ENCODE measurements at places on chromosomes 2 and 18. TPM values are rescaled to one million over a fixed set of nuclear protein-coding genes. Genes with fewer than 3 reads are reported as not detected.

GRCh38 chr2:145573608-145574007, 1053.7 kb upstream of the ZEB2 start:
- DNase-seq: no peak

GRCh38 chr2:149587950-149588487, 444 bp upstream of the MMADHC start:
- DNase-seq: no peak

- no peak for DNase-seq
Measured at GRCh38 chr2:9330612-9331270, 92.6 kb downstream of the ITGB1BP1 start.

DNA sequence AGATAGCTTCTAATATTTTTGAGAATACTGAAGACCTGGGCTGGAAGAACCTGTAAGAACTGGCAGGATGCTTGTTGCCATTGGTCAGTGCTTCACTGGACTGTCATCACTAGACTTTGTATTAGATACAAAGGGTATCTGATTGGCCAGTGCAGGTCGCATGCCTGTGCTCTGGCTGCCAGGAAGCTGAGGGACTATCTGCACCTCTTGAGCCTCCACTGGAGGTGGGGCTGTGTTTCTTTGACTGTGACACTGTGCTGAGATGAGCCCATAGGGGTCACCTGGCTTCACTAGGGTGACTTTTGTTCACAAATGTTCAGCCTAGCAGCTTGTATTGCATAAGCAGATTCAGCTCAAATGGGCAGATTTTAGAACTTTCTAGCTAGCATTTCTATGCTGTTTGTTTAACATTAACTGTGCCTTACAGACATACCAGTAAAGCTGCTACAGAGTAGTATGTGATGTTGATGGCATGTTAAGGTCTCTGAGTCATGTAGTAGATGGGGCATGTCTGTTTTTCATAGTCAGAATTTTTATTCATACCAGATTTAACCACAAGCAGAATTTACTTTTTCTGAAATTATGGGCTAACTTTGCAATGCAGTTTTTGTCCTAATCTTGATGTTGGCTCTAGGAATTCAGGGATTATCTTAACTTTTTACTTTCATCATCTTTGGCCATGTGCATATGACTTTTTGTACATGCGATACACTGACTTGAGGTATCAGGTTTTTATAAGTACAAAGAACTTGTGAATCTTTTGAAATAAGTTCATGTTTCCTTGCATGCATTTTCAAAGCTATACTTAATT, 56.1 kb downstream of the RHBDD1 start:
- DNase-seq: peak; percentile 81

Gene REG1B
- total RNA-seq: not detected

DNA sequence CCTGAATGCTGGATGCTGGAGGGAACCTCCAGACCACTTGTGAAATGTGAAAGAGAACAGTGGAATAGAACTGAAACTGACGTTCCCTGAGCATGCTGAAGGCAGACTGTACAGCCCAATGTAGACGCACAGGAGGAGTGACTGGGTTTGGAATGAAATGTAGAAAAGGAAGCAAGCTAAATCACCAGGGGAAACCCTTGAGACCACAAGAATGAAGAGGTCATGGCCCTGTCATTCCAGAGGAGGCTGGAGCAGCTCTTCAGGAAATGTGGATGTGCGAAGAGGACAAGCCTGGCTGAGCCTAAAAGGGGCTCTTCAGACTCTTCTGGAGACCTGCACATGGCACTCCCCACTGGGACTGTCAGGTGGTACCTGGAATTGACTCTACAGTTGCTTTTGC, 118.5 kb upstream of the ALPP start:
- peak; percentile 89 for DNase-seq

GRCh38 chr2:172953970-172954852, 121.4 kb upstream of the MAP3K20 start:
- DNase-seq: no peak

- no peak for DNase-seq
Measured at GRCh38 chr2:234029150-234029733, 21.3 kb upstream of the SPP2 start.

DNA sequence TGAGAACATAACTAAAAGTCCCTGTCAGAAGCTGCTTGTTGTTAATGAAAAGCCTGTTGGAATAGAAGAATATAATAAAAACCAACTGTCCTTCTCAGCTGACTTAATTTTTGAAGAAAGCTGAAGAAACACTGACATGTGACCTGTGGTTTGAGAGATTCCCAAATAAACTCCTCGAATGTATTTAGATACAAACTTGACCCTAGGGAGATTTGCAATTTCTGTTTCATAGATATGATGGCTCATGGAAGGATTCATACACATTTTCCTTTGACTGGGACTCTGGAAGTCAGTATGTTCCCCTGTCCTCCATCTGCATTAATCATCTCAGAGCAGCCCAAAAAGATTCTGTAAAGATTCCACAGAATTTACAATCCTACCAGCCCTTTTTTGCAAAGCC, 195.1 kb downstream of the TMEM247 start:
- DNase-seq: peak; percentile 53

DNA sequence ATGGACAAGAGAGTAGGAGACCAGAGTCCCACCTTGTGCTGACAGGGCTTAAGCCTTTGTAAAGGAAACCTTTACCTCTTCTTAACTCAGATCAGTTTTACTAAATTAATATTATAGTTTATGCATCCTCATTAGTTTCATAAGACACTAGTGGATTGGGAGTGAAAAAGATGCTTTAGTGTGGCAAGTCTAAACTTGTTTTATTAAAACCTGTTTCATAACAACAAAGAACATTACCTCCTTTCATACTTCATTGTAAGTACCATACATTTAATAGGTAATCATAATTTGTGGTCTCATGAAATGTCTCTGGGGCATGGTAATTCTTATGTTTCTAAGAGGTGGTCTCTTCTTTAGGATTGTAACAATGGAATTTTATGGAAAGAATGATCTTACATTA, 63.4 kb downstream of the PIKFYVE start:
- no peak for DNase-seq

GRCh38 chr2:15163326-15163725, 397.8 kb downstream of the NBAS start:
- DNase-seq: no peak

Gene AP1S3
- total RNA-seq: 5.8 TPM

- DNase-seq: no peak
Measured at GRCh38 chr2:176038694-176039093, 36.6 kb upstream of the LNPK start.

Gene OTOS
- not detected for total RNA-seq

GRCh38 chr2:217943446-217944321, 59.1 kb downstream of the TNS1 start:
- peak; percentile 66 for DNase-seq

- DNase-seq: peak; percentile 10
Measured at GRCh38 chr18:12246849-12247808, 7.0 kb upstream of the CIDEA start.

DNA sequence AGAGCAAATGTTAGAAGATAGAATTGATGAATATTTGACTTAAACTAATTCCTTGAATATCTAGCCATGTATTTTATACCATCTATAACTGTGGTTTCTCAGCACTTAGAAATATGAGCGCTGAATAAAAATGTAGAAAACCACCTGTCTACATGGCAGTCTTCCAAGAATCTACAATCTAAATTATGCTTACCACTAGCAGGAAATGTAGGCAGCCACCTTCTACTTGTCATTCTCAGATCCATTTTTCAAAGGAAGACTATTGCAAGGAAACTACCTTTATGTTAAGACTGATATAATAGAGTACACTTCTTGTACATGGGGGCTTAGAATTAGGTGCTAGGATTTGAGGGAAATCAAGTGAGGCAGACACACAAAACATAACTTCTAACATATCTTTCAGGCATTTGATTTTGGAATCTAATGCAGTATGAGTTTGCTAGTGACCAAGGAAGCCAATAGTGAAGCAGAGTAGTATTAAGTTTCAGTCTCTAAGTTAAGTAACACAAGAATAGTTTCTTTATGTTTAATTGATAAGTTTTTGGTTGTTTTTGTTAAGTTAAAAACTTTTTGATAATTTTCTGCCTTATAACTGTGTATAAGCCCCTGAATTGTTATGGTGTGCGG, 175.9 kb upstream of the ITGA4 start:
- DNase-seq: no peak

Gene FOXI3
- total RNA-seq: not detected

DNA sequence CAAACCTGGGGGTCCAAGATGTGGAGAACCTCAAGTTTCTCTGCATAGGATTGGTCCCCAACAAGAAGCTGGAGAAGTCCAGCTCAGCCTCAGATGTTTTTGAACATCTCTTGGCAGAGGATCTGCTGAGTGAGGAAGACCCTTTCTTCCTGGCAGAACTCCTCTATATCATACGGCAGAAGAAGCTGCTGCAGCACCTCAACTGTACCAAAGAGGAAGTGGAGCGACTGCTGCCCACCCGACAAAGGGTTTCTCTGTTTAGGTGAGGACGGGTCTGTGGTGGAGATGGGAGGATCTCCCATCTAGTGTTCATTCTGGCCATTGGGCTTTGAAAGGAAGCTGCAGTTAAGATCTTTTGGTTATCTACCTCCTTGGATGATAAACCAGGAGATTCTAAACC, 2.9 kb downstream of the CASP10 start:
- DNase-seq: no peak

Gene ADCYAP1
- not detected for total RNA-seq

Gene NLRC4
- not detected for total RNA-seq

- DNase-seq: peak; percentile 55
Measured at GRCh38 chr2:233418761-233419546, 64.7 kb downstream of the DGKD start.

Gene LRRTM1
- not detected for total RNA-seq

DNA sequence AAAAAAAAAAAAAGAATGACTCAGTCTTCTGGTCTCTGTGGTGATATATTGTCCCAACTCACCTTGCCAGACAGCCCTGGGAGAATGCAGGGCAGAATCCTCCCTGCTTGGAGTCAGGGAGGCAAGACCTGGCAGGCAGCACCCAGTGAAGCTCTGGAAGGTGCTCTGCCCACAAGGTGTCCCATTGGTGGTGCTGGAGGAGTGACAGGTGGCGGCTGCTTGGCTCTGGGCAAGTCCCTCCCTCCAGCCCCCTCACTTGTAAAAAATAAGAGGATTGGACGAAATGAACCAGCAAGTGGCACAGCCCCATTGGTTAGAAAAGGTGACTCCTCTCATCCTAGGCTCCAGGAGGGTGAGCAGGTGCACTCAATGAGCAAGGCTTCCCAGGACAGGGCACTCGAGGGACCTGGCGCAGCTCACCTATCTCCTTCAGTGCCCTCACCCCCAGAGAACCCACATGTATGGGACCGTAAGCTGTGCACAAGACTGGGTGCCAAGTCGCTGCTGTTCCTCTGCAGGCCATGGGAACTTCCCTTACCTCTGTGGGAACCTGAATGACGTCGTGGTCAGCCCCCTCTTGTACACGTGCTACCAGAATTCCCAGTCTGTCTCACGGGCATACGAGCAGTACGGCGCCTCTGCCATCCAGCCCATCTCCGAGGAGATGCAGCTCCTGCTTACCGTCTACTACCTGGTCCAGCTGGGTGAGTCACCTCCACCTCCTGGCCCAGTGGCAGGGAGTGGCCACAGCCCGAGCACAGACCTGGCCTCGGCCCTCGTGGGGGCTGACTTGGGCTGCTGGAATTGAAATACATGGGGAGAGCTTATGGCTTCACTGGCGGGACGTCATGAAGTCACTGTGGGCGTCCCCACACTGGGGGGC, 54.6 kb downstream of the GREB1 start:
- no peak for DNase-seq

- no peak for DNase-seq
Measured at GRCh38 chr2:15041429-15041837, 408.9 kb downstream of the LRATD1 start.

- DNase-seq: peak; percentile 32
Measured at GRCh38 chr18:7856733-7857132, 289.6 kb downstream of the PTPRM start.

DNA sequence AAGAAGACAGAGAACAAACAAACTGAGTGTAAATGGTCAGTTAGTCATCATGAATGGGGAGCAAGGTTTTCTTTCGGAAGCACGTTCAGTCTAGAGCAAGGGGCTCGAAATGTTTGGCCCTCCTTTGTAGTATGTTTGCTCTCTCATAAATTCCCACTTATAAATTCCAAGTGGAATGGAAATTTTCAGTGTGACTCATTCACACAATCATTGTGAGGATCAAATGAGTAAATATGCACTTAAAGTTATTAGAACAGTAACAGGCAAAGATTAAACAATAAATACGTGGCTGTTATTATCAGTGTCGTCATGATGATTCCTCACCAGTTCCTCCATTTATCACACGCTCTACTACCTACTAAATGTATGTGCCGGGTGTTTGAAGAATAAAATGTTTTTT, 10.5 kb downstream of the CNGA3 start:
- no peak for DNase-seq

GRCh38 chr2:182784777-182785176, 68.7 kb downstream of the DNAJC10 start:
- DNase-seq: peak; percentile 61

GRCh38 chr2:180463608-180464007, 456.5 kb upstream of the CWC22 start:
- peak; percentile 23 for DNase-seq

Gene POTEI
- under 0.01 TPM for total RNA-seq

DNA sequence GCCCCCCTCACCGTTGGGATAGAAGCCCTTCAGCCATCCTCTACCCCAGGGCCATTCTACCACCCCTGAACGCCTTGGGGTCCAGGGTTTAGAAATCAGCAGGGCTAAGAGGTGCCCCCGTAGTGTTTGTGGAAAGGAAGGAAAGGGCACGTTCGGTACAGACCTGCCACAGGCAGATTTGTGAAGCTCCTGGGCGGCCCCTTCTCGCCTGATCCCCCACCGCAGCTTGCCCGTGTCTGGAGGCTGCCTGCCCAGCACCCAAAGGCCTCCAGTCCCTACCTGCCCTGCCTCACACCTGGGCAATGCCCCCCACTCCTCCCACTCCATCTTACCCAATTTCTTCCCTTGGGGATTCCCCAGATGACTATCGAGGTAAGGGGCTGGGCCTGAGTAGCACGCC, 21.2 kb downstream of the ATP6V1C2 start:
- no peak for DNase-seq

GRCh38 chr2:128798502-128799283, 480.0 kb upstream of the HS6ST1 start:
- DNase-seq: no peak

GRCh38 chr2:196970099-196970498, 43.6 kb upstream of the PGAP1 start:
- no peak for DNase-seq

Gene AGAP1
- total RNA-seq: 13.9 TPM

DNA sequence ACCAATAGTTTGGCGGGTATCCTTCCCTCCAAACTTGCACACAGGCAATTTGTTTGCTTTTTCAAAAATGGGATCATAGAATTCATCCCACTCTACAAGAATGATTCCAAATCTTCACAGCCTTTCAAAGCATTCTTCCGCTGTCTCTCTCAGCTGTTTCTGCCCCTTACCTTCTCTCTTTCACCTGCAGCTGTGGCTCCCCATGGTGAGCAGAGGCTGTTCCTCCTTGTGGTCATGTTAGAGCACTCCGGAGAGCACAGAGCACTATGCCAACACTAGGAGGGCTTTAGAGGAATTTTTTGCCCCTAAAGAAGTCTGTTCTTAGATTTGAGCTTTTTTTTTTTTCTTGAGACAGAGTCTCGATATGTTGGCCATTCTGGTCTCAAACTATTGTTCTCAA, 30.4 kb downstream of the MTHFD2 start:
- no peak for DNase-seq

- no peak for DNase-seq
Measured at GRCh38 chr2:70630761-70631160, 77.1 kb upstream of the TGFA start.

GRCh38 chr2:689877-690510, 12.8 kb upstream of the TMEM18 start:
- DNase-seq: no peak

Gene DYNAP
- not detected for total RNA-seq

Measured in fibroblast of villous mesenchyme (primary cell).